ENCODE measurements at places on chromosomes 12 and 14. TPM values are rescaled to one million over a fixed set of nuclear protein-coding genes. Genes with fewer than 3 reads are reported as not detected.

The GPR84 gene
- total RNA-seq = not detected

The UBE3B gene
- total RNA-seq = 32.2 TPM

The CLEC14A gene
- not detected for total RNA-seq

The PRICKLE1 gene
- 5.6 TPM for total RNA-seq

The ALX1 gene
- total RNA-seq = not detected

GRCh38 chr14:75720842-75721498 lies 59.9 kb downstream of the TTLL5 start:
- no peak for DNase-seq

- DNase-seq = no peak
Measured at GRCh38 chr12:43235721-43236120, 316.3 kb downstream of the ADAMTS20 start.

- DNase-seq = no peak
Measured at GRCh38 chr12:116606397-116606796, 47.2 kb downstream of the MAP1LC3B2 start.

- DNase-seq = peak; percentile 23
Measured at GRCh38 chr12:100799770-100800169, 5.2 kb downstream of the ANO4 start.

DNA sequence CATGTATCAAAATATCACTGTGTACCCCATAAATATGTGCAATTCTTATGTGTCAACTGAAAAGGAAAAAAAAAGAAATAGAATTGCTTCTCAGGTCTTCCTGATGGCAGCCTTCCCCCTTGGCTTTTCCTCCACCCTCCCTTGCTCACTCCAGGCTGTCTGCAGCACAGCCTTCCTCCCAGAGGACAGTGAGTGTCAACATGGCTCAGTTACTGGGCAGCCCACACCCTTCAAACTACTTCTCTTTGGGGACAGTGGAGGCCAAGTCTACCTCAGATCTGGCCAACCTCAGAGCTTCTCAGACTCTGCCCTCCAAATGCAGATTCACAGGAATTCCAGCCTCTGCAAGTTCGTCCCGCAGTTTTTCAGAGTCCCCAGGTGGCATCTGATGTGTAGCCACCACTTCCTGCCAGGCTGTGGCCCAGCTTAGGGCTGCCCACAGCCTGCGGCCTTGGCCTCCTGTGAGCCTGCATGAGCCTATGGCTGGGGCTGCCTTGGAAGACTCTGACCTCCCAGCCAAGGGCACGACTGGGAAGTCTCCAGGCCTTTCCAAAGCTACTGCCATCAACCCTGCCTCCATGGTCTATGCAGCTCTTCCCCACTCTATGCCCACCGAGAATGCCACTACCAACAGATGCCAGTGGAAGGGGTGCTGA lies 148.0 kb upstream of the PWP1 start:
- DNase-seq = no peak

GRCh38 chr12:63919756-63920155 lies 75.3 kb downstream of the SRGAP1 start:
- DNase-seq = no peak

DNA sequence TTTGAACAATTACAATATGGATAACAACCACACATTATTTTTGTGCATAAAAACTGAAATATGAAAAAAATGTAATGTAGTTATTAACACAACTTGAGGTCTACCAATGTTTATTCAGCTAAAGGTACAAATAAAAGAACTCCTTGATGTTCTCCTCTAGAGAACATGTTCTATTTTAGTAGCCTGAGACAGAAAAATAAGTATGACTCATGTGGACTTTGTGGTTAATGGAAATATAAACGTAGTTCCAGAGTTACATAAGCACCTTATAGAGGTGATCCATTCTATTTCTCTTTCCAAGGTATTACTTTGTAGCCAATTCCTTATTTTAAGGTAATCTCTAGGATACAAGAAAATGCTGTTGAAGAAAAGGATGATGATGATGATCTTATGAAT lies 25.7 kb downstream of the ALKBH1 start:
- peak; percentile 47 for DNase-seq

DNA sequence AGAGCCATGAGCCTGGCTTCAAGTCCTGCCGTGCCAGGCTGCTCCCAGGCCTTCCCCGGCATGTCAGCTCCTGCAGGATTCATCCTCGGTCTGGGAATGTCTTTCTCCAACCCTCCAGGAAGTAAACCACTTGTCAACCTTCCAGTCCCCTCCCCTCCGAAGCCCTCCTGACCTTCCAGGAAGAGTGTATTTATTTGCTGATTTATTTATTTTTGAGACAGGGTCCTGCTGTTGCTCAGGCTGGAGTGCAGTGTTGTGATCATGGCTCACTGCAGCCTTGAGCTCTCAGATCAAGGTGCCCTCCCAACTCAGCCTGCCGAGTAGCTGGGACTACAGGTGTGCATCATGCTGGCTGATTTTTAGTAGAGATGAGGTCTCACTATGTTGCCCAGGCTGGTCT lies 24.7 kb downstream of the VSX2 start:
- no peak for DNase-seq

DNA sequence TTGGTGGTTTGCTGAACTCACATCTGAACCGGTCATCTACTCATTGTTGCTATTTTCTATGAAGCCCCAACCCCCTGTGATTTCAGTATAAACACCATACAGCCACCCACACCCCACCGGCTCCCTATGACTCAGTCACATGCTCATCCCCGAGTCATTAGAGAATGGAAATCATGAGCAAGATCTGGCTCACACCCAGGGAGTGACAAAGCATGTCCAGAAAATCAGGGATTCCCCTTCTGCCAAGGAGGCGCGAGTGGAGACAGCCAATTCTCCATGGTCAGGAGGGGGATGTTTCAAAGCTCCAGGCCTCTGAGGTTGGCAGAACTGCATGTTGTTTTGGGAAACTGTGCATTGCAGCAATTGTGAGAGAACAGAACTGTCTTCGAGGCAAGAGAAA lies 657.5 kb upstream of the TBX3 start:
- peak; percentile 96 for DNase-seq

- DNase-seq = no peak
Measured at GRCh38 chr14:71071042-71071441, 163.8 kb downstream of the PCNX1 start.

DNA sequence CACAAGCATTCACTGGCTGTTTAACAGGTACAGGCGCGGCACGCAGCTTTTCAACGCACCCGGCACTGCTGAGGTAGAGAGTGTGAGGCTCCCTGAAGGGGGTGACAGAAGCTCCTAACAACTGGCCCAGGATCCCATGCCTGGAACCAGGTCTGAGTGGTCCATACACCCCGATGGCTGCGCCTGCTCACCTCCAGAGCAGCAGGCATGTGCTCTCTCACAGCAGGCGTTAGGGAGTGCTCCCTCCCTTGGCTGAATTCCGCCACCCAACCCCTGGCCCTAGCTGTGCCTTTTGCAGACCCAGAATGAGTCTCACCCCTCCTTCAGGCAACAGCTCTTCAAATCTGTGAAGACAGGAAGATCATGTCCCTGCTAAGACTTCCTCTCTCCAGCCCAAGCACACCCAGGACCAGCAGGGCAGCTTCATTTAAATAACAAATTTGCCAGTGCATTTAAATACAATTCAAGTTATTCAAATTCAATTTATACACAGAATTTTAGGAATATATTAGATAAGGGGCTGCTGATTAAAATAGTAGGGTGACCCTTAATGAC lies 86.0 kb downstream of the SETD3 start:
- no peak for DNase-seq

- DNase-seq = no peak
Measured at GRCh38 chr14:99540196-99541032, 59.2 kb downstream of the CCNK start.

GRCh38 chr14:71742485-71742884 lies 189.7 kb upstream of the RGS6 start:
- DNase-seq = no peak

DNA sequence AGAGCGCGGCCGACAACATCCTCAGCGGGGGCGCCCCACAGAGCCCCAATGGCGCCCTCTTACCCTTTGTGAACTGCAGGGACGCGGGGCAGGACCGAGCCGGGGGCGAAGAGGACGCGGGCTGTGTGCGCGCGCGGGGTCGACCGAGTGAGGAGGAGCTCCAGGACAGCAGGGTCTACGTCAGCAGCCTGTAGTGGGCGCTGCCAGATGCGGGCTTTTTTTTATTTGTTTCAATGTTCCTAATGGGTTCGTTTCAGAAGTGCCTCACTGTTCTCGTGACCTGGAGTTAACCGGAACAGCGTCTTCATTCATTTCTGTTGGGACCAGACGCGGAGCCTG lies 103.8 kb upstream of the FKBP4 start:
- no peak for DNase-seq

DNA sequence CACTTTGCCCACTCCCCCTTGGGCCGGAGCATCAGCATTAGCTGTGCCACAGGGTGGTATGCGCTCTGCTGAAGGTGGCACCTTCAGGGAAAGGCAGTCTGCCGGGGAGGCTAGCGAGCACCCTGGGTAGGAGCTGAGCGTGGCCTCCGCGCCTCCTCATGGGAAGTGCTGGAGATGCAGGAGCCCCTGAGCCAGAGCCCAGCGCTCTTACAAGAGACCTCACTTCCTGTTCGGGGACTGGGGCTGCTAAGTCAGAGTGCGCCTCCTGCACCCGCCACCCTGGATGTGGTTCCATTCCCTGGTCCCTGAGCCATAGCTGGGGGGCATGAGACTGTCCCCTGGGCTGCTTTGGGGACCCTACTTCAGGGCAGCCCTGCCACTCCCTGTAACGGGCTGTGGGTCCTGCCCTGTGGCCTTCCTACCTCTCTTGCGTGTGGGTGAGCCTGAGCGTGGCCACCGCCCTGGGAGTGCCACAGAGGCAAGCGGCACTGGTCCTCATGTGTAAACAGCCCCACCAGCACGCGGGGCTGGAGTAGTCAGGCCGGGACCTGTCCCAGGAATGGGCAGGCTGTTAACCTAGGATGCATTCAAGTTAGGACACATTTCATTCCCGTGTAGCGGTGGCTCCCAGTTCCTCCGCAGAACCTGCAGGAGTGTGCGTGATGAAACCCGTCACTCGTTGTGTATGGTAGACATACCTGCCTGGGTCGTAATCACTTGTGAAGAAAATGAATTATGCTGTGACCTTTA lies 19.4 kb downstream of the COA8 start:
- no peak for DNase-seq

DNA sequence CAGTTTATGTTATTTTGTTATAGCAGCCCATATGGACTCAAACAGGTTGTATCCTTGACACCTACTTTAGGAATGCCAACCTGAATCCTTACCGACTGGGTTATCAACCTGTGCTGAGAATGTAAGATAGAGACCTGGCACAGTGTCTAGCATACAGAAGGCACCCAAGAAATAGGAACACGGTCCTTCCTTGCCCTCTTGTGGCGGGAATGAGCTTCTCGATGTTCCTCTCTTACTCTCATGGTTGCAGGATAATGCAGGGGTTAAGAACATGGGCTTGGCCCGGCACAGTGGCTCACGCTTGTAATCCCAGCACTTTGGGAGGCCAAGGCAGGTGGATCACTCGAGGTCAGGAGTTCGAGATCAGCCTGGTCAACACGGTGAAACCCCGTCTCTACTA lies 6.5 kb downstream of the C12orf43 start:
- peak; percentile 33 for DNase-seq

GRCh38 chr12:100404769-100405407 lies 48.0 kb downstream of the SLC17A8 start:
- DNase-seq = no peak

GRCh38 chr12:121165316-121165715 lies 32.6 kb downstream of the P2RX7 start:
- peak; percentile 68 for DNase-seq

DNA sequence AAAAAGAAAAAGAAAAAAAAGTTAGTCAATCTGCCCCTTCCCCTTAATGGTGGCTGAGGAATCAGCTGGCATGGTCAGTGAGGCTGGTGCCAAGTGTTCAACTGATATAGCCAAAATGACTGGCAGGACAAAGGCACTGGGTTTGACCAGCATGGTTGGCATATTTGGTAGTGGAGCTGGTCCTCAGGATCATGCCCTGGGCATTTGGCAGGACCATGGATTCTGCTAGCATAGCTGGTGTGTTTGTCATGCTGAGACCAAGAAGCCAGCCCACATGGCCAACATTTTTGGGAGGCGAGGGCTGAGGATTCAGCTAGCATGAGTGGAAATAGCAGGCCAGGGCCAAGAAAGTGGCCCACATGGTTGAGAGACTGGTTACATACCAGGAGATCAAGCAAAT lies 136.5 kb downstream of the FBXL14 start:
- DNase-seq = peak; percentile 56

DNA sequence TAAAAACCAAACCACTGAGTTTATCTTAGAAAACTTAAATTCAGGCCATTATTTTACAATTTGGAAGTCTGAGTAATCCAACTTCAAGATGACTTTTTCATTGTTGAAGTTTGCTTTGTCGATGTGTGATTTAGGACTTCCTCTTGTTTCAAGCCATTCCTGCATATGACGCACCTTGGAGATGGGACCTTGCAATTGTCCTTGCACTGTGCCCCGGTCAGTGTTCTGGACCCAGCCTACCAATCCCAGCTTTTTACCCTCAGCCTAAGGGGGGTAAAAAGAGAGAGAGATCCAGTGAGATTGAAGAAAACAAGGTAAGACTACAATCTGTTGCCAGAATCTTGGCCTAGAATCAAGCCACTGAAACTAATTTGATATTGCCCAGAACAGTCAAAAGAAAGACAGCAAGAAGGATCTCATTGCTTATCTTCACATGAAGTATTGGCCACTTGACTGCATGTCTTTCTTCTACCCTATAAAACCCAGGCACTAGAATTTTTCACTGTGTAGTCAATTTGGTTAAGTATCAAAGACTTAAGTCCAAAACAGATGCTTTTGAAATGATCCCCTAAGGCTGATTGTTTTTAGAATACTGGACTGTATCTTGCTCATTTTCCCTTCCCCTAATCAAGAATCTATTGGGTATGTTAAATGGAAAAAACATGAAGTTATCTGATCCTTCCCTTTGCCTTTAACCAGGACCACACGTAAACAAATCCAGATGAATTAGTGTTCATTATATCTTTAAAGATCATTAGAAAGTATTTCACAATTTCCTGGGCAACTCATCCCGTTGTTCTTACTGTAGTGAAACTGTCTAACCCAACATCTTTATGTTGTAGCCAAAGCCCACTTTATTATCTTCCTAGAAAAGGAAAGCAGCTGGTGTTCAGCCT lies 2.4 kb upstream of the MLH3 start:
- DNase-seq = no peak

DNA sequence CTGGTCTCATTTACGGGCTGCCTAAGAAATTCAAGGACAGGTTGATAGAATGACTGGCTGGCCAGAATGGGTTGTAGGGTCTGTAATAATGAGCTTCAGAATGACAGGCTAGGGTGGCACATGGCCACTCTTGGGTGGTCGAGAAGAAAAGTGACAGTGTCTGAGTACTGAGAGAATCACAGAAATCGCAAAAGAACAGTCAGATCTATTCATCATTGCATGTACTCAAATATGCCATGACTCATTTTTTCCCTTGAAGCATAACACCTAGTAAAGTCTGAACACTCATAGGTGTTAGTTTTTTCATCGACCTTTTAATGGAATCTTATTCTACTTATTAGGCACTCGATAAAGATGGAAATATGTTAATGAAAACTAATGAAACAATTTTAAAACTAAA lies 37.8 kb upstream of the SEL1L start:
- DNase-seq = no peak

DNA sequence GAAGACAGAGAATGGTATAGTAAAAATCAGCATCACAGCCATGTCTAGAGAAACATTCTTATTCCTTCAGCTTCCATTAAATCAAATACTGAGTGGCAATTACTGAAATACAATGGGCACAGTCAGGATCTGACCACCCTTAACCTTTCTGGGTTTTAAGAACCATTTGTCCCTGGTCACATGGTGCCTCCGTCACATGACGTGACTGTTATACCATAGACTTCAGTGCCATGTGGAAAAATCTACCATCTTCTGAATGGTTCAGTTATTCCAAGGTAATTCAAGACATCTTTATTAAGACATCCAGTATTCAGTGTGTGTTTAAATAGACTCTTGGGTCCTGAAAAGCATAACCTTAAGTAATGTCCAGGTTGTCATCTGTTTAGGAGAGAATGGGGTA lies 553.1 kb upstream of the FLRT2 start:
- DNase-seq = no peak

All from HT1080 (cell line).